ENCODE measurements at places on chromosomes 16 and 17. TPM values are rescaled to one million over a fixed set of nuclear protein-coding genes. Genes with fewer than 3 reads are reported as not detected.

- no peak for DNase-seq
These were observed 32.3 kb upstream of the EMP2 start for GRCh38 chr16:10612649-10613179.

GRCh38 chr17:41116297-41116696 is 1.9 kb downstream of the KRTAP4-11 start:
- no peak for DNase-seq

GRCh38 chr16:17380613-17381012 is 90.1 kb downstream of the XYLT1 start:
- DNase-seq, result no peak

- no peak for DNase-seq
These were observed 740.9 kb downstream of the CDH8 start for GRCh38 chr16:61295311-61295710.

- no peak for DNase-seq
These were observed 72.4 kb downstream of the WIPI1 start for GRCh38 chr17:68384941-68385340.

- DNase-seq, result no peak
These were observed 13.3 kb downstream of the JUP start for GRCh38 chr17:41773190-41773588.

DNA sequence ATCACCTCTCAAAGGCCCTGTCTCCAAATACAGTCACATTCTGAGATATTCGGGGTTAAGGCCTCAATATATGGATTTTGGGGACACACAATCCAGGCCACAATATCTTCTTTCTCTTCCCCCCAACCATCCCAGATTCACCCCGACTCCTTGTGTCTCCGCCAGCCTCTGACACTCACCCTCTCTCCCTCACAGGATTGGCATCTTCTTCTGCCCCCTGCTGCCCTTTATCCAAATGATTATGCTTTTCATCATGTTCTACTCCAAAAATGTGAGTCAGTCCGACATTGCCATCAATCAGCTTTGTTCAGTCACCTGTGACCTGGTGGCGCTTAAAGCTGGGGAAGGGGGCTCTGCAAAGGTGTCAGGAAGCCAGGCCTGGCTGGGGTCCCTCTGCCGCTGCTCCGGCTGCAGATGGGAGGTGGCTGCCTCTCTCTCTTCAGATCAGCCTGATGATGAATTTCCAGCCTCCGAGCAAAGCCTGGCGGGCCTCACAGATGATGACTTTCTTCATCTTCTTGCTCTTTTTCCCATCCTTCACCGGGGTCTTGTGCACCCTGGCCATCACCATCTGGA is 35.1 kb downstream of the GDE1 start:
- DNase-seq, result no peak

DNA sequence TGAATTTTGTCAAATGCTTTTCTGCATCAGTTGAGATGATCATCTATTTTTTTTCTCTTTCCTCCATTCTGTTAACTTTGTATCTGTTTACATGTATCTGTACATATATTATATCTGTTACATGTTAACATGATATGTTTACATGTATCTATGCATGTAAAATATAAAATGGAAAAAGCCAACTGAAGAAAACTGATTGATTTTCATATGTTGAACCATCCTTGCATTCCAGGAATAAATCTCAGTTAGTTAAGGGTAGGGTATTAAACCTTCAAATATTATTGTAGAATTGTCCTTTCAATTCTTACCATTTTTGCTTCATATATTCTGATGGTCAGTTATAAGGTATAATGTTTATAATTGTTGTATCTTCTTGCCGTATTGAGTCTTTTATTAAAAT is 336.1 kb downstream of the ZFHX3 start:
- DNase-seq, result no peak

DNA sequence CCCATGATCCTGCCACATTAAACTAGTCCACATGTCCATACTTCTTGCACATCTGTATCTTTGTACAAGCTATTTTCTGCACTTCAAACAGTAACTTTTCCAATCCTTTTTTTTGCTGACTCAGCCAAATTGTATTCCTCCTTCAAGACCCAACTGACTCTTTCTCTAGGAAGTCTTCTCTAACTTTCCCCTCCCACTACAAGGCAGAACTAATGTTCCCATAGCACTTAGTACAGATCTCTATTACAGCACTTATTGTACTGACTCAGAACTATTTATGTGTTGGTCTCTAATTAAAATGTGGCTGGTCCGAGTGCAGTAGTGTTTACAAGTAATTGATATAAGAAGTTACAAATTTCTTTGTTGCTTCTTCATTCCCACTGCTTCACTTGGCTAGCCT is 8.2 kb downstream of the FAM222B start:
- DNase-seq, result no peak

DNA sequence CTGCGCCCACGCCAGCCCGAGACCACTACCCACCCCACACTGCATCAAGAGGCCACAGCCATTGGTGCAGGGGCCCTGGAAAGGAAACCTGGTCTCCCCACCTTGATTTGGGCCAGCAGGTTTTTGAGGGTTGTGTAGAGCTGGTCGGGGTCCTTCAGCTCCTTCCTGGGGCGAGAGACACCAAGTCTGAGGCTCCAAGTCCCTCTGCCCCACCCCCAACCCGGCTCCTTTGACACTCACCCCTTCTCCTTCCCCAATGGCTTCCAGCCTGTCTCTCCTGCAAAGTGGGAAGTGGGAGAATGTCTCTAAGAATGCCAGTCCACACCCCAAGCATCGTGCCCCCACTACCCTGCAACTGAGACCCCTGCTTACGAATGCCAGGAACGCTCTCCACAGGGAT is 1.6 kb upstream of the DHX58 start:
- no peak for DNase-seq

GRCh38 chr17:12637015-12637414 is 28.7 kb upstream of the MYOCD start:
- no peak for DNase-seq

GRCh38 chr16:56305956-56306565 is 114.8 kb downstream of the GNAO1 start:
- no peak for DNase-seq

DNA sequence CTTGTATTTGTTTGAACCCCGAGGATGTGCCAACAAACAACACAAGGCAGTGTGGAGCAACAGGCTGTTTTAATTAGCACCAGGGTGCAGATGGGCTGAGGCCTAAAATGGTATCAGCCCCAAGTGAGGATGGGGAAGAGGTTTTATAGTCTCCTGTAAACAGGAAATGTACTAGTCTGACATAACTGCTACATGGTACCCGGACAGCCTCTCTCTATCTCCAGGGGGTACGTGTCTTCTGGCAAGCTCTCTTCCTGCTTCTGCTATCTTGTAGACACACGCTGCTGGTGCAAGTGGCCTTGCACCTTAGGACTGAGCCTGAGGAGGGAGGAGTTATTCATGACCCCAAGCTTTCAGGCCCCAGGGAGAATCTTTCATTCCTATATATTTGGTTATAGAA is 2451.0 kb downstream of the TP53TG3F start:
- DNase-seq, result no peak

GRCh38 chr16:138049-138417 is 440 bp downstream of the NPRL3 start:
- peak; percentile 34 for DNase-seq

GRCh38 chr16:12320298-12320706 is 343.8 kb downstream of the SNX29 start:
- DNase-seq, result no peak

- DNase-seq, result no peak
These were observed 3.3 kb downstream of the ITGA2B start for GRCh38 chr17:44386182-44386525.

DNA sequence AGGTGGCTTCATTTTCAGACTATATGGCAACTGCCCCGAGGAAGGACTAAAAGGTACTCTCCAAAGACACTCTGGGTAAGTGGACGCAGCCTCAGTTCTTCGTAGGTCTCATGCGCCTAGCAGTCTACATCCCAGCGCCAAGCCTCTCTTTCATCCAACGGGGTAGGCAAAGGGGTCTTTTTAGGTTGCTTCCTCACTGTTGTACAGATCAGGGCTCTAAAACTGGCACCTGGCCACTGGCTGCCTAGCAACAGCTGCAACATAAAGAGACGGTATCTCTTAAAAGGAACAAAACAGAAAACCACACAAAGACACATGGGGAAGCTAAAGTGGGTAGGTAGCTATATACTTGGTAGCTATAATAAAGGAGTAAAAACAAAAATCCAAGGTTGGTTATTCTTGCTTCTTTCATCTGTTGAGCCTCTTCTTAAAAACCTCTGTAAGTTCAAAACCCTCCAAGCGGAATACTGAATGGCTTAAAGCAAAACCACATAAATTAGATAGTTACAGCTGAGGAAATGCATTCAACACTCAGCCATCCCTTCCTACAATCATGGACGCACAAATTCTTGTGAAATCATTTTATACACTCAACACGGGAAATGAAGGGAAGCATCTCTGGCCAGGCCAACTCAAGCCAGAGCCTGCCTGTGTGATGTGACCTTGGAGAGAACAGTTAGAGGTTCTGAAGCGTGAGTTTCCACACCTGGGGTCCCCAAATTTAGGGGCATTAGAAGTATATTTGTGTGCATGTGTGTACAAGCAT is 22.7 kb downstream of the CYTH1 start:
- peak; percentile 71 for DNase-seq

GRCh38 chr17:47207143-47208067 is 1.7 kb upstream of the MYL4 start:
- no peak for DNase-seq

DNA sequence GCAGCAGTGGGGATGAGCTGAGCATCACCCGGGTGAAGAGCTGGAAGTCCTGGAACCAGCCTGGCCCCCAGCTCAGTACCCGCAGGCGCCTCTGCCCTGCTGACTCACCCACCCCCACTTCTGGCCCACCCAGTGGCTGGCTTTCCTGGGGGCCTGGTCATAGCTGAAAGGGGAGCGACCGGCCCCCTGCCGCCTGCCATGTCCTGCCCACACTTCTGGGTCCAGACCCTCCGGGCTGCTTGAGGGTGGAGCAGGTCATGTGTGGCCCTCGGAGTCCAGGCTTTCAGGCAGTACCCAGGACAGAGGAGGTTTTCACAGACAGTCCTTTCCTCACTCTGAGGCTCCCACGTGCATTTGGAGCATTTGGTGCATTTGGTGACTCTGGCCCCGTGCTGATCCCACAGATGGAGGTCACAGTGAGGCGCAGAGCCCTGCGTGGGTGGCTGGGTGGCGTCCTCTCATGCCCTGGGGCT is 7.1 kb upstream of the PIEZO1 start:
- no peak for DNase-seq

DNA sequence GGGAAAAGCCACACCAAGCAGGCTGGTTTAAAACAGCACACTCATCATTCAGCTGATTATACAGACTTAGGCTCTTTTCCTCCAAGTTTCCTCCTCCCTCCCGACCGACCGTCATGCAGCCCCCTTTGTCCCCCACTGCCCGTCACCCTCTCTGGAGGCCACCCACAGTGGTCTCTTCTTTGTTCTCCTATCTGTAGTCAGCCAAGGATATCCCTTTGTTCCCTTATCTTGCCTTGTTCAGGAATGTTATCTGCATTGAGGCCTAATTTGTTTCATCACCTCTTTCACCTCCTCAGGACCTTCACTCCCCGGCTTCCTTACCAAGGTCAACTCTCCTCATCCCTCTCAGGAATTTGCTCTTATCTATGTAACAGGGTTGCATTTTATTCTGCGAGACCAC is 186.4 kb upstream of the CDH13 start:
- DNase-seq, result no peak

- no peak for DNase-seq
These were observed 505.8 kb upstream of the ERCC4 start for GRCh38 chr16:13414154-13414553.

DNA sequence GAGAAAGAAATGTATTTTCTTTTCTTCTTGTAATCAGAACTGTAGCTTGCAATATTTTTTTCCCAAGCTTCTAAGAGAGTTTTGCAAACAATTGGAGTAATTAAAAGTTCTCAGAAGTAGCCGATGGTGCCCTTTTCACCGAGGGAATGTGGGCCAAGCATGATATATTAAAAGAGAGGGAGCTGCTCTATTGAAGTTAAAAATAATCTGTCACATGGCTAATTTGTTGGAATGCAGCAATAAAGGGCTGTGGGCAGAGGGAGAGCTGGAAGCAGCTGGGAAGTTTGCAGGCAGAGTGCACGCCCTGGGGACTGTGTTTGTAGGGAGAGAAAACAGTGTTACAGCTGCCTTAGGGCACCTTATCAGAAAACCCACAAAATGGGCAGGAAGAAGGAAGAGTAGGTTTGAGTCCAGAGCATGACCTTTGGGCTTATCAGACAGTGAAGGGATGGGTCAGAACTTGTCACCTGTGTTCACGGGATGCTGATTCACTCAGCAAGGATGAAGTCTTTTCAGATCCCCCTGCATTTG is 18.5 kb upstream of the TERF2 start:
- DNase-seq, result no peak

DNA sequence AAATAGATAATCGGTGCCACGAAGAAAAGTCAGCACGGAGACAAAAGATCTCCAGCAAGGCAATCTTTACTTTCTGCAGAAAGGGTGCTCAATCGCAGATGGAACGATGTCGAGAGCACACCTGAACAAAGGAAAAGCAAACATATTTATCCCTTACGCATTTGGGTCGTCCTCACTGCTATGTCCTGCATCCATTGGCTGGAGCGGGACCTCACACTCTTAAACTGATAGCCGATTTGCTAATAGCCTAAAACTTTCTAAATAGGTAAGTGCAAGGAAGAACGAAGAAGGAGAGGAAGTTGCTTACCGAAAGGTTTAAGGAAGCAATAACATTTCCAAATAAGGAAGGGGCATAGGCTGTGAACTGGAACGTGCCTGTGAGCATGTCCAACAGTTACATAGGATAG is 1.2 kb upstream of the AKAP10 start:
- DNase-seq, result no peak

- no peak for DNase-seq
These were observed 130.8 kb downstream of the FOXL1 start for GRCh38 chr16:86709103-86709502.

- DNase-seq, result no peak
These were observed 191.1 kb upstream of the TBX2 start for GRCh38 chr17:61208301-61209105.

- DNase-seq, result peak; percentile 59
These were observed 445 bp upstream of the DBNDD1 start for GRCh38 chr16:90019543-90020259.

The CCL17 gene
- not detected for total RNA-seq

The OTOP2 gene
- not detected for total RNA-seq

The EVPLL gene
- total RNA-seq, result 0.39 TPM

The CACNG1 gene
- not detected for total RNA-seq

The IRX6 gene
- not detected for total RNA-seq

The MMP28 gene
- 0.21 TPM for total RNA-seq

The OR1F1 gene
- total RNA-seq, result not detected

The TNS4 gene
- total RNA-seq, result 7.3 TPM

The OSGIN1 gene
- total RNA-seq, result 0.92 TPM

The OR4D2 gene
- not detected for total RNA-seq

The SLC52A1 gene
- total RNA-seq, result not detected

The PIK3R5 gene
- 27.9 TPM for total RNA-seq

The TPSG1 gene
- not detected for total RNA-seq

The CDH15 gene
- total RNA-seq, result not detected
